ENCODE measurements at places on chromosomes 2 and 18. TPM values are rescaled to one million over a fixed set of nuclear protein-coding genes. Genes with fewer than 3 reads are reported as not detected.

Gene CSRNP3
- 7.5 TPM for total RNA-seq

Gene ARHGEF4
- total RNA-seq: 5.9 TPM

Gene RGPD5
- total RNA-seq: 13.7 TPM

Gene C18orf54
- 2.0 TPM for total RNA-seq

Gene ACMSD
- not detected for total RNA-seq

Gene EIF2AK3
- 54.4 TPM for total RNA-seq

Gene SPP2
- not detected for total RNA-seq

Gene RGPD3
- under 0.01 TPM for total RNA-seq

Gene GPR39
- 34.2 TPM for total RNA-seq

Gene SNORC
- total RNA-seq: 0.33 TPM

All from placental epithelial cell (primary cell).